Stomach (tissue), 19 donors: ENCODE measurements at places on chromosomes 5 and 9. TPM values are rescaled to one million over a fixed set of nuclear protein-coding genes. Genes with fewer than 3 reads are reported as not detected.

The PCDHB7 gene
- 1.8 TPM for total RNA-seq

The UNC13B gene
- total RNA-seq = 25.9 TPM

The DNAH5 gene
- total RNA-seq = 3.8 TPM

DNA sequence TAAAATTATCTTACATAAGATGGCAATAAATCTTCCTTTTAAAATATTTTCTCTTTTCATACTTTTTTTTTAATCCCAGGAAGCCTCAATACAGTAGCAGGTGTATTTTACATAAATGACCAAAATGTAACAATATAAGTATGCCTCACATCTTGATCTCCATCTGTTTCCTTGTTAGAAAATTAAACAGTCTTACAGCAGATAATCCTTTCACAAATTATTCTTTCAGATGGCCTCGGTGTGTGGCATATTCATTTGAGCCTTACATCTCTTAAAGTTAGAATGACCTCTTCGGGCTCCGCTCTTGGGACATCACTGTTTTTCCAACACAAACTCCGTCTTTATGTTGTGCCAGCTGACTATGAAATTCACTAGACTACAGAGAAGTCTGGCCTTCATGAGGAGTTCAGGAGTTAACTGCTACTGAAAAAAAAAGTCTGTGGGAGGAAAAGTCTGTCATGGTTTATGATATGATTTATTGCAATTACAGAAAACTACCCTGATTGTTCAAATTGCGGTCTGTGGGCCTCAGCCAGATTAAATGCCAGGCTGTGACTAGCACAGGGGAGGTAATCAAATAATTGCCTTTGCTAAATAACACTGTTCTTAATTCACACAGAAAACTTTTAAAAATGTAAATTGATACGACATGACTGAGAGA lies 292.9 kb upstream of the PUM3 start:
- no peak for DNase-seq

GRCh38 chr5:140196115-140196814 lies 21.3 kb downstream of the CYSTM1 start:
- no peak for DNase-seq

DNA sequence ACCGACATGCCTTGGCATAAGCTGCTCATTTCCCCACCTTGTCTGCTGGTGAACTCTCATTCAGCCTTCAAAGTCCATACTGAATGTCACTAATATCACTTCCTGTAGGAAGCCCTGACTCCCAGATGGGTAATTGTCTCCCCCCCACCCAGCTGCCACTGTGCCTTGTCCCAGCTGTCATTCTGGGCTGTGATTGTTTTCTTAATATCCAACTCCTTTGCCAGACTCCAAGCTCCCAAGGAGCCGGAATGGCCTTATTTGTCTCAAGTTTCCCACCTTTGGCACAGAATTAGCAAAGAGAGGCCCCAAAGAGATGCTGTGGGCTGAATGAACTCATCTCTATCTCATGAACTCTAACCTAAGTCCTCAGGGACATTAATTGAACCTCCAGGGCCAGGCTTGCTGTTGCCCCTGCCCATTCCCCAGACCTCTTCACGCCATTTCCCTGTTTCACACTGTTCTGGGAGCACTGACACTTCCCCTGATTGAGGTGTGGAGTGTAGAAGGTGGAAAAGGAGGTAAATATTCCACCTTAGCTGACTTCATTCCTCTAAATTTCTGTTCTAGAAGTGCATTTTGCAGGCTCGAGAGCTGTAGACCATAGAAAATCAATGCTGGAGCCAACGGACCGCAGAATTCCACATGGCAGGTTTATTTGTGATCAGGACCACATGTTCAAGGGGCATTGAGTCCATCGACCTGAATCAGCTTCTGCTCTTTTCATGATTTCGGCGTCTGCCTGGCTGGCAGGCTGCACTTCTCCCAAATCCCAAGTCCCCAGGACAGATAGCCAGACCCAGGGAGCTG lies 4.9 kb upstream of the SH3PXD2B start:
- no peak for DNase-seq

- no peak for DNase-seq
Observed at GRCh38 chr9:33795819-33796218, 458 bp downstream of the PRSS3 start.

DNA sequence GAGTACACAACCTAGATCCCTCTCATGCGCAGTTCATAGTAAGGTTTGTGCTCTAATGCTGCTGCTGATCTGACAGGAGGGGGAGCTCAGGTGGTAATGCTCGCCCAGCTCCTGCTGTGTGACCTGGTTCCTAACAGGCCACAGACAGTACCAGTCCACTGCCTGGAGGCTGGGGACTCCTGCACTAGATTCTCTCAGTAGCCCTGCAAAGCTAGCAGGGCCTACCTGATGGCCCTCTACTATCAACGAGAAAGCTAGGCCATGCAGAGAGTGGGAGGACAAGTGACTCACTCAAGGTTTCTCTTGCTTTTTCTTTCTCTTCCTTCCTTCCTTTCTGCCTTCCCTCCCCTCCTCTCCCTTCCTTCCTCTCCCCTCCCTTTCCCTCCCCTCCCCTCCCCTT lies 55.1 kb upstream of the TEX48 start:
- DNase-seq = no peak

The PCDHA1 gene
- not detected for total RNA-seq

The DPYSL3 gene
- total RNA-seq = 92.2 TPM

- no peak for DNase-seq
Observed at GRCh38 chr5:15654779-15655178, 154.8 kb downstream of the FBXL7 start.

DNA sequence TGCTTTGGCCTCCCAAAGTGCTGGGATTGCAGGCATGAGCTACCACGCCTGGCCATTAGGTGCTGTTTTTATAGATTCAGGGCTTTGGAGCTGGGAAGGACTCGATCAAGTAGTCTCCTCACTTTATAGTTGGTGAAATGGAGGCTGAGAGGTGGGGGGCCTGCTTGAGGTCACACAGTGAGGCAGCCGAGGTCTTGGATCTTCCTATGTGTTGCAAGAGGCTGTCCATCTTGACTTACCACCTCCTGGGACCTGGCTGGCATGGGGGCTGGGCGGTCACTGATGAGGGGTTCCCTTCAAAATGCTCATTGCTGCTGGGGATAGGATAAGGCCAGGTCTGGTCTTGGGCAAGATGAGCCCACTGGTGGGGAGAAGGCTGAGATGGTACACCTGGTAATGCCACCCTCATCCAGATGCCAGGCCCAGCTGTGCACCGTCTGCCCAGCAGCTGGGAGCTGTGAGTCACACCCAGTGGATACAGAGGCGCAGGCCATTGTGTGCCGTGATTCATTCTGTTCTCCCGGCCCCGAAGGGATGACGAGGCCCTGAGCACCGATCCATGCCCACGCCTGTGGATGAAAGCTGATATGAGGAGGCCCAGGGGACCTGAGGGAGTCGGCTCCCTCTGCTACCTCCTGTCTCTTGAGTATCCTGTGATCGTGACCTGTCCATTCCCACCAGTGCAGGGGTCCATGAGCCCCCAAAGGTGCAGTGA lies 10.5 kb upstream of the NDST1 start:
- peak; percentile 82 for DNase-seq

DNA sequence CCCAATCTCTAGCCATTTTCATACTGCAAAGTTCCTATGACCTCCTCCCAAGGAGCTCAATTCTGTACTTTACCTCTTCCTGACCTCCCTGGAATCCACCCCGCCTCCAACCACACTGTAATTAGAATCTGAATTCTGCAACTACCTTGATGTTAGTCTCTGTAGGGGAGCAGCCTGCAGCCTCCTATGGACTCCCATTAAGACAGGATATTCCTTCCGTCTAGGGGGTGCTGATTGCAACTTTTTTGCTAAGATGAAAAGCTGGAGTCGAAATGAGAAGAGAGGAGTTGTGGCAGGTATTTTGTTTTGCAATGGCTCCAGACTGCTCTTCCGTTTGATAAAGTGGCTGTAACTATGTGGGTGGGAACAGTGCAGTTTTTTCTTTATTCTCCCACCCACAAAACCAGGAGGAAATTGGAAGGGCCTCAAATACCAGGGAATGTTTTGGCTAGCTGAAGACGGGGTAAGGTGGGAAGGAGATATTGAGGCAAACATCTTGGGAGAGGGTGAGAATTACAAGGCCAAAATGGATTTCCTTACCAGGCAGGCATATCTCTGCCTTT lies 23.8 kb downstream of the ANXA2R start:
- DNase-seq = no peak

The MELK gene
- not detected for total RNA-seq

The PHF24 gene
- 0.92 TPM for total RNA-seq

DNA sequence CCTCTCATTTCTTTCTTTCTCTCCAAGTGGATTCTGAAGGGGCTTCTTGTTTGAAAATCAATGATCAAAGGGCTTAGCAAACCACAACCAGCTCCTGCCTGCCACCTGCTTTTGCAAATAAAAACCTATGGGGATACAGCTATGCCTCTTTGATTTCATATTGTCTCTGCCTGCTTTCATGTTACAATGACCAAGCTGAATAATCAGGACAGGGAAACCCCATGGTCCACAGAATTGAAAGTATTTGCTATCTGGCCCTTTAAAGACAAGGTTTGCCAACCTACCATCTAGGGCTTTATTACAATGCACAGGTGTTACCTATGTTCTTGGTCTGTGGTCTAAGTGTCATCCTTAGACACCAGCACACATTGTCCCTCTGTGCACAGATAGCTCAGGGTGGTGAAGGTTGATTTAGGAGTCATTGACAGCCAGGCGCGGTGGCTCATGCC lies 28.8 kb upstream of the PLIN2 start:
- no peak for DNase-seq

- DNase-seq = no peak
Observed at GRCh38 chr5:2627867-2628266, 123.6 kb downstream of the IRX2 start.

DNA sequence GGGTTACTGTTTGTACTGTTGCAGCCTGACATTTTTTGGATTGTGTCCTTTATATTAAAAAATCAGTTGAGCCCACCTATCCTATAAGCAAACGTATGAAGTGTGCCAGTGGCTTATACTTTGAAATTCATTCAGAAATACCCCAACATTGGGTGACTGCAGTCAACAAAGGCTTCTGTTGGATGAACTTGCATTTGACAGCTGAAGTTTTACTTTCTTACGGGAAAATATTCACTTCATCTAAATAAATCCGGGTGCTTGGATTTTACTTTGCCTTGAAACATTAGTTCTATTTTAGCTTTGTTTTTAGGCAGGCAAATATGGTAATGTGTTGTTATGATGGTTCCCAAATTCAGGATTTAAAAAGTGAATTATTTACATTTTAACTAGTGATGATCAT lies 21.7 kb downstream of the EXOSC2 start:
- DNase-seq = no peak

- DNase-seq = no peak
Observed at GRCh38 chr5:103464835-103465484, 97.6 kb downstream of the NUDT12 start.
